ENCODE measurements at places on chromosomes 12 and 14. TPM values are rescaled to one million over a fixed set of nuclear protein-coding genes. Genes with fewer than 3 reads are reported as not detected.
A peak's percentile ranks its signal among the peaks of the same experiment; 100 is the strongest.

DNA sequence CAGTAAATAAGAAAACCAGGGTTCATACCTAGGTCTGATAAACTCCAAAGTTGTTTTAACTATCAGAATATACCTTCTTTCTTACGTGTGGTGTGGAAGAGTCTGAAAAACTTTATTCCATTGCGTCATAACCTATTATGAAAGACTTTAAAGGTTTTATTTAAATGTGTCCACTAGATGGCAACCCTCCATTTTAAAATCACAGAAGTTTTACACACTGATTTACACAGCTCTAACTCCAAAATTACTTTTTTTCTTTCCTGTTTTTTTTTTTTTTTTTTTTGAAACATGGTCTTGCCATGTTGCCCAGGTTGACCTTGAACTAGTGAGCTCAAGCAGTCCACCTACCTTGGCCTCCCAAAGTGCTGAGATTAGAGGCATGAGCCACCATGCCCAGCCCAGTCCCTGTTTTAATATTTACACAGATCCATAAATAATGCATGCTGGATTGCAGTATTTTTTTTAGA is 17.3 kb upstream of the TMPRSS12 start:
- DNase-seq = peak; percentile 50

The NINJ2 gene
- polyA plus RNA-seq = 11.5 TPM

DNA sequence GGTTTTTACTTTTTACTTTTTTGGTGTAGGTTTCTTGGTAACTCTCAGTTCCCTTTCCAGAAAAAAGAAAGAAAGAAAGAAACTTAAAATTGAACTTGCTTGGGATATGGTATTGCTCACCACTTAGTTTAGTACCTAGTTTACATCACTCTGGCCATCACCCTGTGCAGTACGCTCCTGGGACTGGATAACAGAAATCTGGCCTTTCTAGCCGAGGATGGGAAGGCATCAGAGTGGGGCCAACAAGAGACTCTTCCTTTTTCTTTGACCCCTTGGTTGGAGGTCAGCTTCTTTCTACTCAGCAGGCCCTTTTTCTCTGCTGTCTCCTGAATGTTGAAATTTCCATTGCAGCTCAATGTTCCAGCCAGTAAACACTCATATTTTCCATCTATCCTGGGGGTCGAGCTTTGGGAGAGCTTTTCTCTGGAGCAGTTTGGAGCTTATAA is 156.6 kb downstream of the TGFB3 start:
- no peak for DNase-seq

GRCh38 chr12:93360688-93361087 is 17.0 kb upstream of the NUDT4 start:
- DNase-seq = no peak

- no peak for DNase-seq
Observed at GRCh38 chr12:9951026-9951675, 19.0 kb upstream of the CLEC2A start.
